ENCODE measurements at places on chromosomes 11 and 22.

- no peak for DNase-seq
Observed at GRCh38 chr11:1292644-1293618, 16.5 kb downstream of the TOLLIP start.

- DNase-seq = no peak
Observed at GRCh38 chr11:111604392-111605009, 2.3 kb downstream of the SIK2 start.

- no peak for DNase-seq
Observed at GRCh38 chr22:24450610-24451009, 23.2 kb downstream of the ADORA2A start.

DNA sequence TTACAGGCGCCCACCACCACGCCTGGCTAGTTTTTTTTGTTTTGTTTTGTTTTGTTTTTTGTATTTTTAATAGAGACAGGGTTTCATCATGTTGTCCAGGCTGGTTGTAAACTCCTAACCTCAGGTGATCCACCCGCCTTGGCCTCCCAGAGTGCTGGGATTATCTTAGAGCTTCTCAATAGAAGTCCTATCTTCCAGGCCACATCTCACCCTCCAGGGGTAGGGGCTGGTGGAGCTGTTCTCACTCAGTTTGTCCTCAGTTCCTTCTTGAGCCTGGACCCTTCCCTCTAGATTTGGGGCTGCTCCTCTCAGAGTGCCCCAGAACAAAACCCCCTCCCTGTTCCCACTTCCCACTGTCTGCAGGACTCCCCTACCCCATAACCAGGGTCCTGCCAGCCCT, 31.3 kb downstream of the BCR start:
- no peak for DNase-seq

DNA sequence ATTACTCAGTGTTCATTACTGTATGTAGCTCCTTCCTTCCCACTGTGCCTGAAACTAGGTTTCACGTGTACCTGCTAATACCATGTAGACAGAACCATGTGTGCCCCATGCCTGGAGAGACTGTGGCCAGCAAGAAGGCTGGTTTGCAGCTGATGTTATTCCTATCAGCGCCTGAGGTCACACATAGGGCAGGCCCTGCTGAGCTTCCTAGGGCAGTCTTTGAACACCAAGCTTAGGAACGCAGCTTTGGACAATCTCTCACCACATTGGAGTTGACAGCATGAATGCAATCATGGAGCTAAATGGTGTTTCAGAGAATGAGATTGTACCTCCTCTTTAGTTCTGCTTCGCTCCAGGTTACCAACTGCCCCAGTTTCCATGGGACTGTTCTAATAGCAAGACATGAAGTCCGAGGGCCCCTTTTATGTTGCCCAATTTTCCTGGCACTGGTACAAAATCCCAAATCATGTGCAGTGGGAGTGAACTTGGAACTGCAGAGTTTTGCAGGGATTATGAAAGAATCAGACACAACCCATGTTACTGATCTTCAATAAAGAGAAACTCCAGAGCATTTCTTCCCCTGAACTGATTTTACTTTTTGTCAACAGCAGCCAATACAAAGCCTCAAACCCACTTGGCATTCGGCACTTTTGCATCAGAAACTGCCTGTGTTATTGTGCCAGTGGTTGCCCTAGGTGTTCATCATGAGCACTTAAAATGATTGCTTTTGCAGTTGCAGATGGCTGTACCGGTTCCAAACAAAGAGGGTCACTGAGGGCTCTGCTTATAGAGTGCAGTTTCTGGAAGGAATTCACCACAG, 154.2 kb upstream of the TTC12 start:
- DNase-seq = no peak
